ENCODE measurements at places on chromosomes 7 and 10. TPM values are rescaled to one million over a fixed set of nuclear protein-coding genes. Genes with fewer than 3 reads are reported as not detected.

DNA sequence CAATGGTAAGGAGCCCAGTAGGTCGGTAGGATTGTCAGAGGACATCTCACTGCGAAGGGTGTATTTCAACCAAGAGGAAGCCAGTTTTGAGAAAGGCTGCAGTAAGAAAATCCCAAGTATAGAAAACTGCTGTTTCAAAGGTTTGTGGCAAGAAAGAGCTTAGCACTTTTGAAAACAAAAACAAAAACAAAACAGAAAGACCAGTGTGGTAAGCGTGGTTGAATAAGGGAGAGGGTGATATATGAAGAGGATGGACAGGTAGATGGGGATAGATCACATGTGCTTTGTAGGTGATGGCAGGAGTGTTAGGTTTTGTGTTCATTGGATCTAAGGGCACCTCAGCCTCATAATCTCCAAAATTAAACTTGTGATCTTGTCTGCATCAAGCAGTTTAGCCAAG, 141.6 kb upstream of the WNT16 start:
- DNase-seq, result no peak

DNA sequence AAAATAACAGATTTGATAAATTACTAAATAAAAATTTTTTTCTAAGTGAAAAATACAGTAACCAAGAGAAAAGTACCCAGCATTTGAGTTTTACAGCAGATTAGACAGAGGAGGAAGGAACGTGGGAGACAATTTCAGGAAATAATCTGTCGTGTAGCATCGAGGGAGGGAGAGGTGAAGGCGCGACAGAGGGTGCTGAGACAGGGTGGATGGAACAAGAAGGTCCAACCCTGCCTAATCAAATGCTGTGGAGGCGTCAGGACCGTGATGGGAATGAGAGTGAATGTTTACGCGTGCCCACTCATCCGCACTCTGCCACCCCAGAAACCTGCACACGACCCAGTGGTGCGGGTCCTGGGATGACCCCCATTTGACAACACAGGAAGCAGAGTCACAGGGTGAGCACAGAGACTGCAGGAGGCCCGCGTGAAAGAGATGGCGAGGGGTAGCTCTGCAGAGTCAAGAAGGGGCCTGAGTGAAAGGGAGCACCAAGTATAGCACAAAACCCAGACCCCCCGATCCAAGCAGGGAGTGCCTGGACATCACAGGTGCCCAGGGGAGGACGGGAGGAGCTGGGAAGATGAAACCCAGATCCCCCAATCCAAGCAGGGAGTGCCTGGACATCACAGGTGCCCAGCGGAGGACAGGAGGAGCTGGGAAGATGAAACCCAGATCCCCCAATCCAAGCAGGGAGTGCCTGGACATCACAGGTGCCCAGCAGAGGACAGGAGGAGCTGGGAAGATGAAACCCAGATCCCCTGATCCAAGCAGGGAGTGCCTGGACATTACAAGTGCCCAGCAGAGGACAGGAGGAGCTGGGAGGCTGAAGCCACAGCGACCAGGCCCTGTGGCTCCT, 558.9 kb downstream of the DNAJB6 start:
- no peak for DNase-seq

- DNase-seq, result no peak
Observed at GRCh38 chr10:63770523-63770922, 249.3 kb downstream of the REEP3 start.

DNA sequence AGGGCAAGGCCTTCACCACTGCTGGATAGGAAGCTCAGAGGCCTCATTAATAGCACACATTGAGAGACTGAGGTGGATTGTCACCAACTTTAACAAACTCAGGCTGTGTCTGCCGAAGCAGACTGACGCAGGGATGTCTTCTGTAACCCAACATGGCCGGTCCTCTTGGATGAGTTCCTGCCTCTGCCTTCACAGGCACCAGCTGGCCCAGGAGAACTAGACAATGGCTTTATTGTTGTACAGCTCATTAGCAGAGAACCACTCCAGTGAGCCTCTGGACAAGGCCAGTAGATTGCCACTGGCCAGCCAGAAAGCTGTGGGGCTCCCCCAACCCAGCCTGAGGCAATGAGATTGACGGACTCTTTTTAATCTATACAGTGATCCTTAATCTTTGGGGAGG, 9.4 kb downstream of the NODAL start:
- DNase-seq, result no peak

GRCh38 chr10:110279407-110279986, 25.2 kb downstream of the SMNDC1 start:
- DNase-seq, result peak; percentile 71

Gene IFIT1B
- total RNA-seq, result not detected

Measured in MCF 10A (cell line).